NCI-H1417 (cell line): ENCODE measurements at places on chromosomes 6 and 20.

GRCh38 chr6:84449220-84449619 is 221.8 kb upstream of the CEP162 start:
- DNase-seq = peak; percentile 57

DNA sequence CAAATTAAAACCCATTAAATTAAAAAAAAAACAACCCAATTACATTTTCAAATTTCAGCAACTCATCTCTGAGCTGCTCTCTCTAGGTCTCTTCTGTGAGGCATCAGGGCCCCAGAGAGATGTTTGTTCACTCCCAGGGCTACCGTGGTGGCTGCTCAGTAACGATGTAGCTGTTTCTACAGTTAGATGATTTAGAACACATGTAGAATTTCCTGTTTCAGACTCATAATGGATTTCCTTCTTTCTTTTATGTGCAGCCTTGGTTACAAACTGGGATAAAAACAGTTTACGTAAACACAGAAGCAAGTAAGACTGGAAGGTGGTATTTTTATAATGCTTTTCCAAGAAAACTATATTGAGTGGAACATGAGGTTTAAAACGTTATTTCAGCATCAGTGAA is 116.1 kb upstream of the CCN2 start:
- DNase-seq = no peak

DNA sequence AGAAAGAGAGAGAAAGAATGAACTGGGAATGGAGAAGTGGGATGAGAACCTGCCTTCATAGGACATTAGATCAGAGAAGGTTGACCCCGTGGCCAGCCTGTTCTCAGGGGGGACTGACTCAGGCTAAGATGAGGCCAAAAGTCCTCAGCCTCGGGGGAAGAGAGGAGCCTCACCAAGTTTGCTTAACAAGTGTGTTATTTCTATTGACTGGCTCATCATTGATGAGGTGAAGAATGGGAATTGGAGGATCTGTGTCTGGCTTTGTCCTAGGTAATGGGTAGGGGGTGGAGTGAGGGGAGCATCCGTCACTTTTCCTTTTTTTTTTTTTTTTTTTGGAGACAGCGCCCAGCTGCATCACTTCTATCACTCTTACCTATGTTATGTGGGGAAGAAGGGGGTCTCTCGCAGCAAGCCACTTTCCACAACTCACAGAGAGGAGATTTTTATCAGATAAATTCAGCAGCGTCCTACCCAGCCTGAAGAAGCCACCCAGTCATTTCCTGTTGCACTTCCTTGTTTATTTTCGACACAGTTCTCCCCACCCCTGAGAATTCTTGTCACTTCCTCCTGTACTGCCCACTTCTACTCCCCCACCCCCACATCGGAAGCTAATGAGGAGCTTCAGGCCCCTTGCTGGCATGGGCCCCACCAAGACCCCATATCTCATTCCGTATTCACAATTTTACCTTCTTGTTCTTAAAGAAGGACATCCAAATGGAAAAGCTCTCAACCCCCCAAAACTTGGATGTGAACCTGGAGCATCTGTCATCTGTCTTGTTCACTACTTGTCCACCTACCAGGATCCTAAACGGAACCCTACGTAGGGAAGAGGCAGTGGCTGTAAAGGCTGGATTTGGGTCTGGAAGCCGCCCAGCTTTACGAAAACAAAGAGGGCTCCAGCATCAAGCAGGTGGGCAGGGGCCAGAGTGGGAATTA is 2.8 kb upstream of the RNASET2 start:
- DNase-seq = no peak

- DNase-seq = no peak
Measured at GRCh38 chr20:58822149-58822548, 28.6 kb downstream of the GNAS-AS1 start.

DNA sequence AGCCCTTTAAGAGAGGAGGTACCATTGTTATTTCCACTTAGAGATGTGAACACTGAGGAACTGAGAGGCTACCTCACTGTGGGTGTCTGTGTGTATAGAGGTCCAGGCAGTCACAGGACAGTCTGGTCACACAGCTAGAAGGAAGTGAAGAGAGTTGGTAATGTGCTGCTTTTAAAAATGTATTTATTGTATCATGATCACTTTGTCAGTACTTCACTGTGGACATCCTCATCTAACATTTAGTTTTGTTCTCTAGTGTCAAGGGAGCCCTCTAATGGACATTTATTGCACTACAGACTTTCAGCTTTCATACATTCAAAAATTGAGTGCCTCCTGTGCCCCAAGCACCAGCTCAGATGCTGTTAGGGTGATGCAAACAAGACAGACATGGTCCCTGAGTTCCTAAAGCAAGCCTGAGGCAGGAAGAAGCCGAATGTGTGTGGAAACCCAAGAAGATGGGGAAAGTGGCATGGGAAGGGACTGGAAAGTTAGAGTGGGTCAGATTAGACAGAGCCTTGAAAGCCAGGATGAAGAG is 123.0 kb downstream of the SLC16A10 start:
- DNase-seq = peak; percentile 81

DNA sequence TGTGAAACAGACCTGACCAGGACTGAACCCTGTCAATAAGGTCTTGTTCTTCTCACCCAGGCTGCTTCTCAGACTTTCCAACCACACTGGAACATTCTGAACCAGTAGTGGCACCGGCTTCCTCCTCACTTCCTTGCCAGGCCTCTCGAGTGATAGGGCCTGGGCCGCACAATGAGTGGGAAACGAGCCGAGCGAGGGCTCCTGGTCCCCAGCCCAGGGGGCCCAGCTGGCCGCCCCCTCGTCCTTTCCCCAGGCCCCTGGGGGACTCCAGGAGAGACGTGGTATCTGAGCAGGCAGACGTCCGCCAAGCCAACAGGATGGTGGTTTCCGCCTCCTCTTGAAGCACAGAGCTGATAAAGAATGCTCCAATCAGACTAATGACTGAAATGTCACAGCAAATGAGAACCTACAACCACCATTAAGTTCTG is 117.9 kb downstream of the GMDS start:
- no peak for DNase-seq

GRCh38 chr6:109050012-109050411 is 44.6 kb downstream of the SESN1 start:
- no peak for DNase-seq

GRCh38 chr6:35810971-35811698 is 6.0 kb downstream of the LHFPL5 start:
- DNase-seq = peak; percentile 31

GRCh38 chr6:90098001-90098531 is 198.6 kb downstream of the BACH2 start:
- DNase-seq = no peak

- no peak for DNase-seq
Measured at GRCh38 chr6:61586934-61587537, 699.0 kb downstream of the KHDRBS2 start.

GRCh38 chr6:31495580-31495979 is 2.4 kb upstream of the MICB start:
- no peak for DNase-seq

- no peak for DNase-seq
Measured at GRCh38 chr20:24950128-24950835, 1.2 kb downstream of the CST7 start.

- DNase-seq = no peak
Measured at GRCh38 chr6:17224056-17224455, 57.1 kb upstream of the RBM24 start.

DNA sequence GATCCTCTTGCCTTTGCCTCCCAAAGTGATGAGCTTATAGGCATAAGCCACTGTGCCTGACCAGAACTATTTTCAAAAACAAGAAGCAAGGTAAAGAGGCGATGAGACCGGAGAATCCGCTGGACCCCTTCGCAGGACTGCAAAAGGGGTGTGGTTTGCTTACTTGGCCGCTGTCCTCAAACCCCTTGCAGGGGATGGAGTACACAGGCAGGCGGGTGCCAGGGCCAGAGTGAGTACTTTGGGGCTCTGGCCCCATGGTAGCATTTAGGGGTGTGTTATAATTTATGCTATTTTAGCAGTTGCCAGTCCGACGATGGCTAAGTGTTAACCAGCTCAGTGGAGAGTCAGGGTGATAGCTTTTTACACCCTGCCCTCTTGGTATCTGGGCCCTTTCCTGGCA is 1454.9 kb downstream of the HACE1 start:
- DNase-seq = no peak

DNA sequence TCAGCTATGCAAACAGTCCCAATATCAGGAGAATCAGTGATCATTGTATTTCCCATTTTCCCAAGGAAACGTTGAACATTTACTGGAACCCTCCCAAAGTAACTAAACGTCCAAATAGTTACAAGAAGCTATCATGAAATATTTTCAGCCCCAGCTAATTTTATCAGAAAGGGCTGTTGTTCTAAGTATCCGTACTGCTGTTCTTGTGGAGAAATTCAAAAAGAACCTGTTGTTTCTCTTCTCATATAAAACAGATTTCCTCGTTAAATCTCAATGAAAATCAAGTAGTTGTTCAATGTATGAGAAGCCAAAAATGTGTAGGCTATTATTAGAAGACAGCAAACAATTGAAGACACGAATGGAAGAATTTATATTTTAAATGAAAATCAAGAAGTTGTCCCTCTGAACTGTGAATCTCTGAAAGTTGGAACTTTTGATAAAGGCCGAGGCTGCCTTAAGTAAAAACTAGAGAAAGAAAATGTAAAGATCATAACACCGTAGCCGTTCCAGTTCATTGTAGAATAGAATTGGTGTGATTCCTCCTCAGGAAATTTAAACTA is 107.7 kb downstream of the HFE start:
- DNase-seq = no peak

- no peak for DNase-seq
Measured at GRCh38 chr20:38862226-38862625, 56.7 kb downstream of the PPP1R16B start.

DNA sequence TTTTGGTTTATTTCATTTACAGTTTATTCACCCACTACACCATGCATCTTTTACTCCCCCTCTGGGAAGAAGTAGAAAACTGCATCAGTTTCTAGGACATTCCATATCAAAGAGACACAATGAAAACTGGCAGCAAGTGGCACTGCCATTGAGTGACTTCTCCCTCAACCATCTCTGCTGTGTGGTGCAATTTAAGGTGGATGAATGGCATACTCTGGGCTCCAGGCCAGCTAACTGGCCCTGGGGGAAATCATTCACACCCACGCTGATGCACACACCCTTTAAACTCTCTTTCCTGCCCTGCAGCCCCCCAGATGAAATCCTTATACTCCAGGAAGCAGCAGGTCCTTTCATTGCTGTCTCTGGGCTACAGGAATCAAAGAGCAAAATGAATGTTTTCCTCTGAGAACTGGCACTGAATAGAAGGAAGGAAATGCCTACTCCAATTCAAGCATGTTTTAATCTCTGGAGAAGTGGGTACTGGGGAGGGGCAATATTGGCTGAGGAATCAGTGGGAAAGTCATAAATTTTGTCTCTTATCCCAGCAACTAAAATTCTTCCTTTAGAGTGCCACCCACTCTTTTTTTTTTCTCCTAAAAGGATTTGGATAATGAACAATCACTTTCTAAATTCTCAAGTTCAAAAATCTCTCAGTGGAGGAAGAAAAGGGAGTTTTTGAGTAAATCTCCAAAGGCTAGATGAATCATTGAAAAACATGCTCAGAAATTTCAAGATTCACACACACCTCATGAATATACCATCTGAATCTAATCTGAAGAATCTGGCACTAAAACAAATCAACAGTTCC is 16.9 kb upstream of the RFPL4B start:
- no peak for DNase-seq

GRCh38 chr6:124064317-124065113 is 260.9 kb downstream of the NKAIN2 start:
- no peak for DNase-seq

DNA sequence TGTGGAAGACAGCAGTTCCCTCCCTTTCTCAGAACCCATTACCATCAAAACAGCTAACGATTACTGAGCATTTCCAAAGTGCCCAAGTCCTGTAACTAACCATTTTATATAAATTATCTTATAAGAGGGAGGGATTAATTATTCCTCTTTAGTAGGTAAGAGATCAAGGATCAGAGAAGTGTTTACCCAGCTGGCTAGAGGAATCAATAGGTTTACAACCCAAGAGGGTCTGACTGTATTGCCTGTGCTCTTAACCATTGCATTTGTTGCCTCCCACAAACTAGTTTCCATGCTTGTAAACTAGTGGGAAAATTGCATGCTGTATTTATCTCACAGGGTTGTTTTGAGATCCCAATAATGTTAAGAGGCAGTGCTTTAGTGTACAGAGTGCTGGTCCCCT is 3.7 kb upstream of the DBNDD2 start:
- DNase-seq = peak; percentile 94

DNA sequence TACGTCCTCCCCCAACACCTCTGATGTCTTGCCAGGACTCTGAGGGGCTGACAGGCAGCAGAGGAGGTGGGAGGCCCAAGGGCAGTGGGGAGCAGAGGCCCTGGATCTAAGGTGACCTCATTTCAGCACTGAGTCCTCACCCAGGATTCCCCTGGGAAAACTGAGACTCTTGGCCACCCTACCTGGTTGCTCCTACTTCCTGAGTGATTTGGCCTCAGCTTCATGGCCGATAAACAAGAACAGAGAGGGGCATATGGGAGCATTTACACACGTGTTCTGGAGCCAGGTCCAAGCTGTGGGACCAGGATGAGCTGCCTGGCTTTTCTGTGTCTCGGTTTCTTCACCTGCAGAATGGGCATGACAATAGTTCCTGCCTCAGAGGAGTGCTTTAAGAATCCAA is 133.8 kb downstream of the ANKRD60 start:
- DNase-seq = no peak

DNA sequence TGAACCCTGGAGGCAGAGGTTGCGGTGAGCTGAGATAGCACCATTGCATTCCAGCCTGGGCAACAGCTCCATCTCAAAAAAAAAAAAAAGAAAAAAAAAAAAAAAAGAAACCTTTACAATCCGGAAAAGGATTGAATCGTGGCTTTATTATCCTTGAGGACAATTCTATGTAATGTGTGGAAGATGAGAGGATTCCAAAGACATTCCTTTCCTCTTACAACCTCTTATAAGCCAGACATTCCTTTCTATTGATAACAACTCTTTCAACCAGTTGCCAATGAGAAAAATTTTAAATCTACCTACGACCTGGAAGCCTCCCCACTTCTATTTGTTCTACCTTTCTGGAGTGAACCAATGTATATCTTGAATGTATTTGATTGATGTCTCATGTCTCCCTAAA is 91.2 kb upstream of the EEF1E1 start:
- no peak for DNase-seq

- DNase-seq = no peak
Measured at GRCh38 chr6:31007694-31008093, 2.6 kb upstream of the MUC22 start.

DNA sequence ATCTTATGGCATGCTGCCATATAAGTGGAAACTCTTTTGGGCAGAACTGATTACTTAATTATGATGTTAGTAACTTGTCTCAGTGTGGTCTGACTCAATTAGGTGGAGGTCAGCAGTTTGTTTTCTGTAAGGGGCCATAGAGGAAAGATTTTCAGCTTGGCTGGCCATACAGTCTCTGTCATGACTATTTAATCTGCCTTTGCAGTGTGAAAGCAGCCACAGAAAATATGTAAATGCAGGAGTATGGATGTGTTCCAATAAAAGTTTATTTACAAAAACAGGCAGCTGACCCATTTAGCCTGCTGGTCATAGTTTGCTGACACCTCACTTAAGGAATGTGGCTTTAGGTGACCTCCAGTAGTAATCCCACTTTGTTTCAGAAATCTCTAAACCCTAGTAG is 700.7 kb downstream of the EPM2A start:
- DNase-seq = no peak

GRCh38 chr20:33674294-33675135 is at the start of gene NECAB3:
TSS of gene NECAB3 (minus strand) at chr20:33674428. CDS start at chr20:33674352, 76 bp downstream.
- peak; percentile 93 for DNase-seq

GRCh38 chr6:130355572-130355971 is 10.2 kb upstream of the TMEM200A start:
- no peak for DNase-seq
